Immature natural killer cell (primary cell): ENCODE measurements at places on chromosomes 3 and 15. TPM values are rescaled to one million over a fixed set of nuclear protein-coding genes. Genes with fewer than 3 reads are reported as not detected.

DNA sequence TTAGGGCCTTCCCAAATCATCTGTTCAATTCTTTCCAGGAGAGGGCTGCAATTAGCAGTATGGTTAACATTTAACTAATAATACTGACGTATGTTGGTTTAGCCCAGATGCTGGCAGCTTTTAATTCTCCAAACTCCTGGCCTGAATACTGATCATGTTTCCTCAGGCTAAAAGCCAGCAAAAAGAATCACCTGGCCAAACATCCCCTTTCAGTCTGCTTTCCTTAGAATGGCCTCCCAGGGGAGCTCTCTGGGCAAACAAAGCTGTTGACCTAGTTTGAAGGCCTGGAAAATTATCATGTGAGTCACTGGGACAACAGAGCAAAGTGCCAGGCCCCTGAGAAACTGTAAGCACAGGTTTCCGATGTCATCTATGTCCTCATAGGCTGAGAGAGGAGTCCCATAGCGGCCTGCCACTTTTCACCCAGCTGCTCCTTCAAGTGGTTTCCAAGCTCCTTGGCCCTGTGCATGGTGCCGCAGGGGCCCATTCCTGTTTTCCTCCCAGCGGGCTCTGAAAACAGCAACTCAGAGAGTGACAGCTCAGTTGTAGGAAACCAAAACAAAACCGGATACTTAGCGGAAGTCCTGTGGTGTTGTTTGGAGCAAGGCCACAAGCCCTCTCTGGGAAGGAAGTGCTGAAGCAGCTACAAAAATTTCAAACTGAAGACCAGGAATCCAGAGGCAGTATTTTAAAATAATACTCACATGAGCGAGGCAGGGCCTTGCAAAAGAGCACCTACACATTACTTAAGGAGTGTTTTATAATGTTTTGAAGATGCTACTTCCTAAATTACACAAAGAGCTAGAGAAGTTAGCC, 36.5 kb upstream of the RAB11A start:
- peak; percentile 69 for DNase-seq

GRCh38 chr15:70876683-70877082, 15.6 kb downstream of the THAP10 start:
- DNase-seq: no peak

DNA sequence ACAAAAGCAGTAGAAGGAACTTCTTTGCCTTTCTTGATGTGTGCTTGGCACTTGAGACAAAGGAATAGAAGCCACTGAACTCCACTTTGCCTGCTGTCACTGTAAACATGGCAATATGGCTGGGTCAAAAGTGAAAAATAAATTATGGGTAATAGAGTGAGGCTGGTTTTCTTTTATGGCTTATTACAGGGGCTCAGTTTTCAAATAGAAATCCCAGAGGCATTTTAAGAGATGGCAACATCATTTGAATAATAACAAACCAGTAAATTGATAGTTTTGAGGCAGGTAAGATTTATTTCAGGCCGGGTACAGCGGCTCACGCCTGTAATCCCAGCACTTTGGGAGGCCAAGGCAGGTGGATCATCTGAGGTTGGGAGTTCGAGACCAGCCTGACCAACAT, 2.8 kb downstream of the C3orf52 start:
- DNase-seq: no peak

GRCh38 chr15:59369597-59369996, 3.1 kb downstream of the MYO1E start:
- no peak for DNase-seq

DNA sequence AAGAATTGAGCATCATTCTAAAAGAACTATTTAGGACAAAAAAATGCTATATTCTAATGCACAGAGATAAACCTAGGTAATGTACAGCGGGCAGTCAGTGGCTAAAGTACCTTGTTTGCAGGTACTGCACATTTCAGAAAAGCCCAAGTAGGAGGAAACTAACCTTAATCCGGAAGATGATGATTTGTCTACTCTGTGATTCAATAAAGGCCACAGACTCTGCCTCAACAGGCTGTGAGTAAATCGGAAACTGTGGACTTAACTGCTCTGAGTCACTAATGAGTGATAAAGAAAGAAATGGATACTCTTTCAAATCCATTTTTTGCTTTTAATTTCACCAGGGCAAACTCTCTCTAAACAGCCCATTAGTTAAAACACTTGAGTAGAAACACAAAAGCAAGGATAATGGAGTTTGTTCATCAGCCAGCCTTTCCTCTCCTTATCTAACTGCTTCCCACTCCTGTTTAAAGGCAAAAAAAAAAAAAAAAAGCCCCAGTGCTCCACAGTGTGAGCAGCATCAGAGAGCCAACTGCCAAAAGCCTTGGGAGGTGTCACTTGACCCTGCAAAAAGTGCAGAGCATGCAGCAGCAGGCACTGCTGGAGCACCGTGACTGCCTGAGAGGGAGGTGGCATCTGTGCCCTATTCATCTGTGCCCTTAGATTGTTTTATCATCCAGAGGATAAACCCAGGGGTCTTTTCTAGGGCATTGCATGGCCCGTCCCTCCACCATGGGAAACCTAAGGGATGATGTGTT, 187.7 kb downstream of the SATB1 start:
- DNase-seq: no peak

Gene CASR
- polyA plus RNA-seq: not detected

Gene HDC
- polyA plus RNA-seq: 0.21 TPM

Gene CHRM5
- not detected for polyA plus RNA-seq

Gene FOXB1
- polyA plus RNA-seq: not detected
